Stimulated activated CD4-positive, alpha-beta T cell treated with anti-CD3 and anti-CD28 coated beads, Interleukin-1b, Interleukin-23, amount 100 ng/mL, for 48 hours (primary cell): ENCODE measurements at places on chromosomes 7 and 10.

- no peak for DNase-seq
These were observed 592.7 kb downstream of the SDK1 start for GRCh38 chr7:3893789-3894153.

- no peak for DNase-seq
These were observed 1.5 kb upstream of the LAMB1 start for GRCh38 chr7:108004220-108005142.

GRCh38 chr7:40437936-40438634 is 303.3 kb downstream of the SUGCT start:
- DNase-seq: no peak

- DNase-seq: no peak
These were observed 500.7 kb downstream of the TCERG1L start for GRCh38 chr10:130810856-130811255.

GRCh38 chr7:94510582-94511496 is 1.2 kb downstream of the CASD1 start:
- DNase-seq: peak; percentile 22
